Caco-2 (cell line): ENCODE measurements at places on chromosomes 1 and 21.

DNA sequence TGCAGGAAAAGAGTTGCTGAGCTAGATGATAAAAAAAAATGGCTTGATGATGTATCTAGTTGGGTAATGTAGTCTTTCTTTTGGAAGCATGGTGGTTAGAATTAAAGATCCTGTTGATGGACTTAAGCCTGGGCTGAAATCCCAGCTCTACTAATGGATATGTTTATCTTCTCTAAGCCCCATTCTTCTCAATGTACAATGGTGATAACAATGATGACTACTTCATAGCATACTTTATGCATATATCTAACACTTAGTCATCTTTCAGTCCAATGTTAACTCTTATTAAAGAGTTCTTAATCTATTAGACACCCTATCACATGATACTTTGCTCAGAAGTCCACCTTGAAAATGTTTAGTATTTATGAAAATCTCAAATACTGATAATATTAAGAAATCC lies 189.5 kb downstream of the PLA2G4A start:
- H3K4me1 ChIP-seq, result no peaks in the 10 kb centered on the region
- no peak overlapping the region for H3K4me3 ChIP-seq
- H3K27me3 ChIP-seq, result no peaks in the 10 kb centered on the region
- no peak for DNase-seq
- no peak overlapping the region for H3K27ac ChIP-seq
- no peaks in the 10 kb centered on the region for H3K36me3 ChIP-seq

DNA sequence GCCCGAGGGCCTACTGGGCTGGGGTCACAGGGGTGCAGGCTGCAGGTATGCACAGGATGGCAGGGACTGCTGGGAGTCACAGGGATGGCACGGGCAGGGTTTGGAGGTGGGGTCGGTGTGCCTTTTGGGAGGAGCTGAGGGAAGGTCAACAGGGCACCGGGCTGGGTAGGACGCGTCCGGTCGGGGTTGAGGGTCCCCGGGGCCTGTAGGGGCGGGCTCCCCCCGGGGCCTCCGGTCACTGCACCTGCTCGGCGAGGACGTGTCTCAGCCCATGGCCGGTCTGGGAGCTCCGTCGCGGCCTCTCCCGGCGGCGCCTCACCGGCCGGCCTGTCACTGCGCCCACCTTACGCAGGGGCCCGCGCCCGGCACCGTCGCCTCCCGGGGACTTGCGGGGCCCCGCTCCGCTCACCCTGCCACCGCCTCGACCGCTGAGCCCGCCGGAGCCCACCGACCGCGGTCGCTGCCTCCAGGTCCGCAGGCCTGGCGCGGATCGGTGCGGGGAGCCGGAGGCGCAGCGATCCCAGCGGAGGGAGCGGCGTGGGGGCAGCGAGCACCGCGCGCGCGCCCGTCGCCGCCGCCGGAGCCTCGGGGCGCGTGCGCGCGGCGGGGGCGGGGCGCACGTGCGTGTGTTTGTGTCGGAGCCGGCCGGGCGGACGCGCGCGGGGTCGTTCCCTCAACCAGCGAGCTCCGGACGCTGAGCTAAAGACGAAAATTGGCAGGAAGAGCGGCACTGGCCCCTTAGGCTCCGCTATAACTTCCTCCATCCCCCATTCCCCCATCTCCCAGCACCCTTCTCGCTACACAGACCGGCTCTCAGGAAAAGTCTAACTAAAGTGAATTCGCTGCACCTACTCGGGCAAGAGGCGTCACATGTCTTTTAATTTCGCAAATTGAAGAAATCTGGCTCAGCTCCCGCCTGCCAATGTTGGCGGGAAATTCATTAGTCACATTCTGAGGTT lies at the start of gene AMIGO1:
Gene AMIGO1 (minus strand): TSS at position 552 of the 959 bp plus-strand sequence. CDS start 815 bp downstream, outside the sequence.
- DNase-seq, result no peak
- H3K4me3 ChIP-seq, result peak within 1 kb of the TSS; percentile 45
- H3K4me1 ChIP-seq, result no peaks in the 10 kb centered on the region
- H3K27me3 ChIP-seq, result no peaks in the 10 kb centered on the region
- H3K36me3 ChIP-seq, result no peaks in the 10 kb centered on the region
- H3K27ac ChIP-seq, result peak within 1 kb of the TSS; percentile 30

- no peaks in the 10 kb centered on the region for H3K4me1 ChIP-seq
- H3K27ac ChIP-seq, result no peak overlapping the region
- no peak overlapping the region for H3K4me3 ChIP-seq
- DNase-seq, result no peak
- no peaks in the 10 kb centered on the region for H3K36me3 ChIP-seq
Measured at GRCh38 chr1:194233069-194233468, 1046.7 kb upstream of the B3GALT2 start.

GRCh38 chr1:38246955-38247952 lies 200.7 kb upstream of the POU3F1 start:
- H3K27me3 ChIP-seq, result no peaks in the 10 kb centered on the region
- H3K27ac ChIP-seq, result no peak overlapping the region
- peak; percentile 14 for DNase-seq
- no peak overlapping the region for H3K4me3 ChIP-seq
- H3K4me1 ChIP-seq, result peaks cover 10% of the 10 kb centered on the region; the same call in 1 of the 2 replicates

DNA sequence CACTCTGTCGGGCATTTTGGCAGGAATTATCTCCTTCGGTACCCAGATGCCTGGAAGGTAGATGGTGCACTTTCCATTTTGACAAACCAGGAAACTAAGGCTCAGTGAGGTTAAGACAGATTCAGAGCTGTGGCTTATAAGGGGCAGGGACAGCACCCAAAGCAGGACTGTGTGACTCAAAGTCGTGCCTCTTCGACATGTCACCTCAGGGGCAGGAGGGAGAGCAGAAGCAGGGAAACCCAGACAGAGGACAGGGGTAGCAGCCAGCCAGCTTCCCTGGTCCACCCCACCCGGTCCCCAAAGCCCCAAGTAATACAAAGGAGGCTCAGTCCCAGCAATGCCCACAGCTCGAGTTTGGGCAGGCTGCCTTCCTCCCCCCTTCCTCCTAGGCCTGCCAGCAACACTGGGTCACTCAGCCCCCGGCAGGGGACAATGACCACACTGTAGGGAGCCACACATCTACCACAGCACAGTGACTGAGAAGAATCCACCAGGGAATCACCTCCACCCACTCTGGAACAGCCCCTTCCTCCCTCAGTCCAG lies 2.5 kb downstream of the RHOC start:
- H3K4me1 ChIP-seq, result peaks cover 55% of the 10 kb centered on the region
- peak overlapping the region; percentile 69 for H3K27ac ChIP-seq
- DNase-seq, result no peak
- no peaks in the 10 kb centered on the region for H3K36me3 ChIP-seq
- no peaks in the 10 kb centered on the region for H3K27me3 ChIP-seq

DNA sequence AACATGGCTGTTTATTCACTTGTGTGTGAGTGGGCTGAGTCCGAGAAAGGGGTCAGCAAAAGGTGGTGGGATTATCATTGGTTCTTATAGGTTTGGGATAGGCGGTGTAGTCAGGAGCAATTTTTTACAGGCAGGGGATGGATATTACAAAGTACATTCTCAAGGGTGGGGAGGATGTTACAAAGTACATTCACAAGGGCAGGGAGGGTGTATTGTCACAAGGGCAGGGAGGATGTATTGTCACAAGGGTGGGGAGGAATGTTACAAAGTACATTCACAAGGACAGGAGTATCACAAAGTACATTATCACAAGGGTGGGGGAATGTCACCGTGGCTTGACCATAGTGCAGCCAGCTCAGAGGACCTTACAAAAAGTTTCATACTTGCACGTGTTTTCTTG lies 31.1 kb upstream of the ITLN2 start:
- DNase-seq, result no peak
- H3K27me3 ChIP-seq, result no peaks in the 10 kb centered on the region
- no peak overlapping the region for H3K4me3 ChIP-seq
- H3K36me3 ChIP-seq, result no peaks in the 10 kb centered on the region
- no peak overlapping the region for H3K27ac ChIP-seq
- 0 out of 2 replicates have a peak, but pooled peaks cover 5% of the 10 kb centered on the region for H3K4me1 ChIP-seq

DNA sequence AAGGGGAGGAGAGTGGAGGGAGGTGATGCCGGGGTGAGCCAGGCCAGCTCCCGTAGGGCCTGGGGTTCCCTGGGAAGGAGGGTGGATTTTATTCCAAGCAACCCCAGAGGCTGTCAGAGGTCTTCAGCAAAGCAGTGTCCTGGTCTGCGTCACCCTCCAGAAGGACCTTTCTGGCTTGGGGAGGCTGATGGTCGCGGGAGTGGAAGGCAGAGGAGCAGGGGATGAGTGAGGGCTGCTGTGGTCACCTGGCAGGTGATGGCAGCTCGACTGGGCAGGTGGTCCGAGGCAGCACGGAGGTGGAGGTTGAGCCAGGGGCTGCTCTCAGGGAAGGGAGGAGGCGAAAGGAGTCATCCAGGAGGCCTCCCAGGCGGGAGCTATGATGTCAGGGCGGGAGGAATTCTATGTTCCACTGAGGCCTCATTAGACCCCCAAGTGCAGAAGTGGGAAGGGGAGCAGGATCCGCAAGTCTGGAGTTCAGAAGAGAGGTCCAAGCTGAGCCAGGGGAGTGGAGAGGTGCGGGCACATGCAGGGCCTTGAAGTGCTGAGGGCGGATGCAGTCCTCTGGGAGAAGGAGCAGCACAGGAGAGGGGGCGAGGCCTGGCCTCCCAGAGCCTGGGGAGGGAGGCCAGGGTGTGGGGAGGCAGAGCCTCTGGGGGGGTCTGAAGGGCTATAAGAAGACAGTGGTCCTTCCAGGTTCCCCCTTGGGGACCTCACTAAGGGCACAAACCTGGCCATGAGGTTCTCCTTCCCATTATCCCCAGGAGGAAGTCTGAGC lies 33.3 kb downstream of the BMP8A start:
- H3K4me1 ChIP-seq, result no peaks in the 10 kb centered on the region
- no peak overlapping the region for H3K27ac ChIP-seq
- H3K36me3 ChIP-seq, result no peaks in the 10 kb centered on the region
- no peak overlapping the region for H3K4me3 ChIP-seq

DNA sequence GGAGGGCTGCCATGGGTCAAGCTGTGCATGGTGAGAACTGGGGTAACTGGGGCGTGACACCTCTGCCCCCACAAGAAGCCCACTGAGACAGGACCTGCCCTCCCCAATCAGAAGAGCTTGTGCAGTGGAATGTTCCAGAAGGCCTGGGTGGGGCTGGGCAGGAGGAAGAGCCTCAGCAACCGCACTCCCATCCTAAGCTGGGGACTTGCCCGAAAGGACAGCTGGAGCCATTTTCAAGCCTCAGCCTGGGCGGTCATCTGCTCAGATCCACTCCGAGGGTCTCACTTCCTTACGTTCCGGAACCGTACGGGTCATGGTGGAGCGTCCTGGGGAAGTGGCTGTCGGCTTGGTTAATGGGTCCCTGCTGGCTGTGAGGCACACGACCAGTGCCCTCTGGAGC lies 158.6 kb upstream of the ARHGEF16 start:
- no peaks in the 10 kb centered on the region for H3K27me3 ChIP-seq
- no peaks in the 10 kb centered on the region for H3K36me3 ChIP-seq
- no peak for DNase-seq
- H3K4me3 ChIP-seq, result no peak overlapping the region
- no peak overlapping the region for H3K27ac ChIP-seq

DNA sequence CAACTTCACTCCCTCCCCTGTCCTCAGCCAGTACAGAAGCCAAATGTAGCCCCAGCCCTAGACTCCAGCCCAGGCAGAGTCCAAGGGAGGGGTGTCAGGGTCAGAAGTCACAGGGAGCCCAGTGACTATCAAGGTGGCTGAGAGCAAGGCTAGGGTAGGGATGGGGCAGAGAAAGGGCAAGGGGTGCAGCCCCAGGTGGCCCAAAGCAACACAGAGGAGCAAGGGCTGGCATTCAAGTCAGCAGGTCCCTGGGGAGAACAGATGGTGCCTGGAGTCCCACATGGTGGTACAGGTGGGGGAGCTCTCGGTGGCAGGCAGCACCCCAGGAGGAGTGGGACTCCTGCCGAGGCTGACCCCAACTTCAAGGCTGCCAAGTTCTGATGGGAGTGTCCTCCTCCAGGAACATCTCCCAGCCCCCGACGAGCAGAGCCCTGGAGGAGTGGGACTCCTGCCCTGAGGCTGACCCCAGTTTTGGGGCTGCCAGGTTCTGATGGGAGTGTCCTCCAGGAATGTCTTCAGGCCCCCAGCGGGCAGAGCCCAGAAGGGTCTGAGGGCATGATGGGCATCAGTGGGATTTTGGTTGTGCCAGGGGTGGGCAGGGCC lies 3.7 kb upstream of the DVL1 start:
- peaks cover 13% of the 10 kb centered on the region for H3K4me1 ChIP-seq
- H3K4me3 ChIP-seq, result no peak overlapping the region
- H3K36me3 ChIP-seq, result no peaks in the 10 kb centered on the region
- no peak overlapping the region for H3K27ac ChIP-seq

DNA sequence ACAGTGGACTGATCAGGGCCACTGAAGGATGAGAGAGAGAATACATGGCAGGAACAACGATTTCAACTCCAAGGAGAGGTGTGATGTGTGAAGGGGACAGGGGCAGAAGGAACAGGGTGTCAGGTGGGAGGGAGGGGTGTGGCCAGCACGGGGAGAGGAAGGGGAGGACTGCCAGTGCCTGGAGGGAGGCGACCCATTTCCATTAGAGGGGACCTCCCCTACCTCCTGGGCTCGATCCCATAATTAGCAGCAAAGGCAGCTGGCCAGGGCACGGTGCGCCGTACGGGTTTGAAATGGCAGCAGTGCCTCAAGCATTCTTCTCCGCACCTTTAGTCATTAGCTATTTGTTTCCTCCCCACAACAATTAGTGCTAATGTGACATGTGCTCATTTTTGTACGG lies 22.7 kb downstream of the CRYAA start:
- H3K36me3 ChIP-seq, result no peaks in the 10 kb centered on the region
- H3K27me3 ChIP-seq, result no peaks in the 10 kb centered on the region

GRCh38 chr21:25179116-25179515 lies 428.2 kb downstream of the MRPL39 start:
- no peak for DNase-seq
- no peaks in the 10 kb centered on the region; the same call in 1 of the 2 replicates for H3K4me1 ChIP-seq
- no peaks in the 10 kb centered on the region for H3K36me3 ChIP-seq
- no peaks in the 10 kb centered on the region for H3K27me3 ChIP-seq
- H3K4me3 ChIP-seq, result no peak overlapping the region
- no peak overlapping the region for H3K27ac ChIP-seq

GRCh38 chr1:180922631-180923015 lies 9.9 kb downstream of the KIAA1614 start:
- no peaks in the 10 kb centered on the region for H3K27me3 ChIP-seq
- no peak overlapping the region for H3K4me3 ChIP-seq
- peak overlapping the region; percentile 91 for H3K27ac ChIP-seq
- H3K36me3 ChIP-seq, result no peaks in the 10 kb centered on the region
- no peak for DNase-seq
